ENCODE measurements at places on chromosomes 5 and 9.

DNA sequence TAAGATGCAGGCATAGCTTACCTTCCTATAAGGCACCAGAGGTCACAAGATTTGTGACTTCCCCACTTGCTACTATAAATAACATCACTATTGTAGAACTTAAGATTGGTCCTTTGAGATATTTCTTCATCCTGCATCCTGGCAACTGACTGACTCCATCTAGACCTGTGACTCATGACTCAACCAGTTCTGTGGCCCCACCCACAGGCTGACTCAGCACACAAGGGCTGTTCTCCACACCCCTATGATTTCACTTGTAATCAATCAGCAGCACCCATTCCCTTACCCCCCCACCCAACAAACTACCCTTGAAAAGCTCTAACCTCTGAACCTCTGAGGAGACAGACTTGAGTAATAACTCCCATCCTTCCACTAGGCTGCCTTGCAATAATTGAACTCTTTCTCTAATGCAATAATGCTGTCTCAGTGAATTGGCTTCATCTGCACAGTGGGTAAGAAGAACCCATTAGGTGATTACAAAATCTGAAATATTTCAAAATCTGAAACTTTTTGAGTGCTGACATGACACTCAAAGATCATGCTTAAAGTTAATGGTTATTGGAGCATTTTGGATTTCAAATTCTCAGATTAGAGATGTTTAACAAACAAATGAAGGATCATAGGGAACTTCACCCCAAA, 296.7 kb downstream of the ARL15 start:
- DNase-seq = no peak

DNA sequence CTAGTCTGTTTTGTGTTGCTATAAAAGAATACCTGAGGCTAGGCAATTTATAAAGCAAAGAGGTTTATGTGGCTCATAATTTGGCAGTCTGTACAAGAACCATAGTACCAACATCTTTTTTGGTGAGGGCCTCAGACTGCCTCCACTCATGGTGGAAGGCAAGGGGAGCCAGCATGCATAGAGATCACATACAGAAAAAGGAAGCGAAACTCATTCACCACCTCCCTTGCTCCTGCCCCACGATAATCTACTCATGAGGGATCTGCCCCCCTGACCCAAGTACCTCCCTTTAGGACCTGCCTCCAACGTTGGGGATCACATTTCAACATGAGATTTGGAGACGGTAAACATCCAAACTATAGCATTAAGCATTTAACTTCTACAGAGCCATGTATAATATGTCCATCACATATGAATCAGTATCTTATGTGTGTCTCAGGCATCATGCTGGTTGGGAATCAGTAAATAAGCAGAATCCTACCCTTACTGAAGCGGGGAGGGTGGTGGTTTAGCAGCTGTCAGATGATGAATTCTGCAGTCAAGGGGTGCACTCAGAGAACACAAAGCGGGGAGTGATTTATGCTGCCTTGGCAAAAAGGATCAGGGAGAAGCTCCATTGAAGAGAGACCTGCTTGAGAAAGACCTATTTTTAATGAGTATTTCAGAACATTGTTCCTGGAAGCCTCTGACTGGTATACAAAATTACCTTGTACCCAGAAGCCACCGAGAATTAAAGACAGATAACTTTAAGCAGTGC, 34.8 kb downstream of the HMGXB3 start:
- no peak for DNase-seq

GRCh38 chr5:54646356-54647101, 129.0 kb downstream of the SNX18 start:
- DNase-seq = no peak

GRCh38 chr9:71680189-71680980, 87.9 kb downstream of the CEMIP2 start:
- no peak for DNase-seq

GRCh38 chr5:73591698-73592501, 26.4 kb downstream of the UTP15 start:
- DNase-seq = no peak

- no peak for DNase-seq
Measured at GRCh38 chr9:38662763-38663593, 42.6 kb upstream of the ANKRD18A start.

- DNase-seq = no peak
Measured at GRCh38 chr5:160960592-160960991, 108.6 kb upstream of the ATP10B start.

- no peak for DNase-seq
Measured at GRCh38 chr5:41787265-41787664, 83.0 kb downstream of the OXCT1 start.

DNA sequence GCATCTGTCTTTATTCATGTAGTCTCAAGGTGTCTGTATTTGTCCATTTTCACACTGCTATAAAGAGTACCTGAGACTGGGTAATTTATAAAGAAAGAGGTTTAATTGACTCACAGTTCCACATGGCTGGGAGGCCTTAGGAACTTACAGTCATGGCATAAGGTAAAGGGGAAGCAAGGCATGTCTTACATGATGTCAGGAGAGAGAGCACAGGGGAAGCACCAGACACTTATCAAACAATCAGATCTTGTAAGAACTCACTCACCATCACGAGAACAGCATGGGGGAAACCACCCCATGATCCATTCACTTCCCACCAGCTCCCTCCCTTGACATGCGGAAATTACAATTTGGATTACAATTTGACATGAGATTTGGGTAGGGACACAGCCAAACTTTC, 44.2 kb downstream of the NLN start:
- no peak for DNase-seq

DNA sequence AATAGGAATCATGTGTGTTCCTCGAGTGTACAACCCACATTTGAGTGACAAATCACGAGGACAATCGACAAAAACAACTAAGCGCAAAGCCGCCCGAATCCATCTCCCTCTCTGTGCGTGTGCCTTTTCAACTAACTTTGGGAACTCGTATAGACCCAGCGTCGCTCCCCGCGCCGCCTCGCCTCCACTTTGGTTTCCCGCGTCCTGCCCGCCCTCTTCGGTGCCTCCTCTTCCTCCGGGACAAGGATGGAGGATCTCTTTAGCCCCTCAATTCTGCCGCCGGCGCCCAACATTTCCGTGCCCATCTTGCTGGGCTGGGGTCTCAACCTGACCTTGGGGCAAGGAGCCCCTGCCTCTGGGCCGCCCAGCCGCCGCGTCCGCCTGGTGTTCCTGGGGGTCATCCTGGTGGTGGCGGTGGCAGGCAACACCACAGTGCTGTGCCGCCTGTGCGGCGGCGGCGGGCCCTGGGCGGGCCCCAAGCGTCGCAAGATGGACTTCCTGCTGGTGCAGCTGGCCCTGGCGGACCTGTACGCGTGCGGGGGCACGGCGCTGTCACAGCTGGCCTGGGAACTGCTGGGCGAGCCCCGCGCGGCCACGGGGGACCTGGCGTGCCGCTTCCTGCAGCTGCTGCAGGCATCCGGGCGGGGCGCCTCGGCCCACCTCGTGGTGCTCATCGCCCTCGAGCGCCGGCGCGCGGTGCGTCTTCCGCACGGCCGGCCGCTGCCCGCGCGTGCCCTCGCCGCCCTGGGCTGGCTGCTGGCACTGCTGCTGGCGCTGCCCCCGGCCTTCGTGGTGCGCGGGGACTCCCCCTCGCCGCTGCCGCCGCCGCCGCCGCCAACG, at the start of gene GPR150:
GPR150 (plus strand) TSS at position 58 of the 840 bp plus-strand sequence; CDS start at position 247, 189 bp downstream.
- no peak for DNase-seq

- no peak for DNase-seq
Measured at GRCh38 chr5:16588434-16589214, 28.2 kb downstream of the RETREG1 start.

DNA sequence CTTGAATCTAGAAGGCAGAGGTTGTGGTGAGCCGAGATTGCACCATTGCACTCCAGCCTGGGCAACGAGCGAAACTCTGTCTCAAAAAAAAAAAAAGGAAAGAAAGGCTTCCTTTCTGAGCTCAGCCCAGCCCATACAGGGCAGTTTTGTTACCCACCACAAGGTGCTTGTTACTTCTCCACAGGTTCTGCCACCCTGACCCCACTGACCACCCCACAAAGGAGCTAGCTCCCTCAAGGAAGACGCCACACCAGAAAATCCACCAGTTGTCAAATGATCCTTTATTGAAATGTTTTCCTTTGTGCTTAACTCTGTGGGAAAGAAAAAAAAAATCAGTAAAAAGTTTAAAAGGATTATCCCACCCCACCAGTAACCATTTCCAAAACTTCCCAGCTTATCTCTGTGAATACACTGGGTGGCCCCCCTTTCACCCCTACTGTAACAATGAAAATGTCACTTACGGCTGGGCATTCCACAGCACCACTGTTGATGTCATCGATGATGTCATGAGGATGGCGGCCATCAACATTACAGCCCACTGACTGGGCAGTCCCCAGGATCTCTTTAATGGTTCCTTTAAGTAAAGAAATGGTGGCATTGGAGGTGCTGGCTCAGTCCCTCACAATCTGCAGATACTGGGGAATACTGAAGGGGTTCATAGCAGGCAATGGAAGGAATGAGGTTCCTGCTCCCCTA, 3.6 kb downstream of the RPL12 start:
- no peak for DNase-seq

GRCh38 chr5:35089334-35090314, 41.9 kb upstream of the AGXT2 start:
- DNase-seq = peak; percentile 4

GRCh38 chr5:78243639-78244038, 50.9 kb downstream of the AP3B1 start:
- DNase-seq = no peak

GRCh38 chr5:142726188-142726731, 40.4 kb upstream of the FGF1 start:
- no peak for DNase-seq

- DNase-seq = no peak
Measured at GRCh38 chr5:132090107-132090506, 16.5 kb downstream of the CSF2 start.

GRCh38 chr9:136432591-136432990, 7.1 kb downstream of the INPP5E start:
- no peak for DNase-seq

DNA sequence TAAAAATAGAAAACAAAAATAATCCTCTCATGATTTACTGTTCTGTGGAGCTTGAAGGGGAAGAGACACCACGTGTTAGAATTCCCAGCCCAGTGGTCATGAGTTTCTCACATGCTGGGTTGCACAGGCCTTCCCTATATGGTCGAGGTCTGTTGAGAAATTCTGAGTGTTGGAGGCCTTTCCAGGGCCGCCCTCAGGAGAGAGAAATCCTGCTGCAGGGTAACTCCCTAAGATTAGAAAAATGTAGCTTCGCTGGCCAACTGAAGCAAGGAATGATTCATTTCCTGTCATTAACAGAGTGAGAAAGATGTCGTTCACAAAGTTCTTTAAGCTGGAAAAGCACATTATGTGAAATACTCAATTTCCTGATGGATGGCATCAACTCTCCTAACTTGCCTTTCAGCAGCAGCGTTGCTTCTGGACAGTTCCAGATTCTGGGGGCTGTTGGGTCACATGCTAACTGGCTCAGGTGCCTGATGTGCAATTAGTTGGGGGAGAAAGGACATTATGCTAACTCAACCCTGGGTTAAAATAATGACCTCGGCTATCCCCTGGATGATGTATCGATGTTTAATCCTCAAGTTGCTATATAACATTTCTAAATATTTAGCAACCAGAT, 104.8 kb upstream of the CD180 start:
- DNase-seq = no peak

GRCh38 chr5:139560752-139561654, at the start of gene UBE2D2:
Gene UBE2D2, plus strand, starts transcription at chr5:139561339. Its CDS starts 453 bp downstream, at chr5:139561792.
- DNase-seq = peak; percentile 82

- DNase-seq = peak; percentile 59
Measured at GRCh38 chr5:16787278-16787677, 148.8 kb downstream of the MYO10 start.

DNA sequence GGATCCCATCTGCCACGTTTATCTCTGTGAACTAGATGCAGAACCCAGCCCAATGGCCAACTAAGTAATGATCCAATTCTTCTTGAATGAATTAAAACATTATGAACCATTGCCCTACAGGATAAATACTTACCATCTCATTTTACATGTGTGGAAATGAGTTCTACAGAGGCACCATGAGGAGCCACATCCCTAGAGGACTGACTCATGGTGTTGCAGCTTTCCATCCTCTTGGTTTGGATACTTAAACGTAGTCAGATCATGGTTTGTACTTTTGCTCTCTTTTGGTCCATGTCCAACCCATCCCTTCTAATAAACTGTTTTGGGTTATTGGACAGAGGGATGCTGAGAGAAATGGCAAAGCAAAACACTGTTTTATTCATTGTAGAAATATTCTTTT, 484.8 kb downstream of the EBF1 start:
- DNase-seq = no peak

GRCh38 chr9:97694769-97695168, 2.4 kb downstream of the XPA start:
- DNase-seq = no peak
